ENCODE measurements at places on chromosomes 3 and 15.

DNA sequence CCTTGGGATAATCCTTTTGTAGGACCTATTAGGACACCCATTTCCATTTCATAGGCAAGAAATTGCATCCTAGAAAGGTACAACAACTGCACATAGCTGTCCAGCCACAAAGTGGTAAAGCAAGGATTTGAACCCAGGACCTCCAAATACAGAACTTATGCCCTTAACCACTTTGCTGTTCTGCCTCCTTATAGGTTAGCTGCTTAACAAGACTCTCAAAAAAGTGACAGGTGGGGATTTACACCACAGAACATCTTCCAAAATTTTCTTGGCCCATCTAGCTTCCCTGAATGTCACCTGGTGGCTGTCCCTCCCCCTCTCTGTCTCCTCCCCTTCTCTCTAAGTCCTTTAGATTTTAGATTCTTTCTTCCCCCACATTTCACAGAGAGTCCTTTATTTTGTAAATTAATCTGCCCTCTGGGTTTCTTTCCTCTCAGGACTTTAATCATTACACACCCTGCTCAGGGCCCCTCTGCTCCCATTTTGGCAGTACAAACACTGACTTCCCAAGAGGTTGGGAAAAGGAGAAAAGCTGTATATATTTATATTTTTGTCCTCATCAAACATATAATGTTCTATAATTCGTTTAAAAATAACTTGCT, 120.6 kb downstream of the CPNE4 start:
- no peak for DNase-seq

DNA sequence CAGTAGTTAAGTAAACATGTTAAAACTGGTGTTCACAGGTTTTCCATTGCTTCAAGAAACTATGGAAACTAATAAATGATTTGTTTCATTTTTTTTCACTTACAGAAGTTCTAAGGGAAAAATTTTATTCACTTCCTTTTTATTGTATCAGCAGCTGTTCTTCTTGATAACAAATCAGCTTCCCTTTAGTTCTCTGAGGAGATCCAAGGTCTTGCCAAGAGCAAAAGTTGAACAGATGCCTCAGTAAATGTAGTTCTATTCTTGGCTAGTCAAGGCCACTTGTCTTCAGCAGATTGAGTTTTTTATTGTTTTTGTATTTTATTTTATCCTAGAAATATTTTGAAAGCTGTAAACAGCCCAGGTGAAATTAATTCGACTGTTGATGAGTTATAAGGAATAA, 41.8 kb downstream of the KCNH8 start:
- DNase-seq: no peak

GRCh38 chr3:185204894-185205293, 49.0 kb downstream of the EHHADH start:
- no peak for DNase-seq

- no peak for DNase-seq
Observed at GRCh38 chr3:140199743-140200142, 264.8 kb downstream of the CLSTN2 start.

GRCh38 chr3:158109295-158109803, 540 bp upstream of the RSRC1 start:
- no peak for DNase-seq

- DNase-seq: no peak
Observed at GRCh38 chr3:32592696-32593353, 22.2 kb upstream of the DYNC1LI1 start.

DNA sequence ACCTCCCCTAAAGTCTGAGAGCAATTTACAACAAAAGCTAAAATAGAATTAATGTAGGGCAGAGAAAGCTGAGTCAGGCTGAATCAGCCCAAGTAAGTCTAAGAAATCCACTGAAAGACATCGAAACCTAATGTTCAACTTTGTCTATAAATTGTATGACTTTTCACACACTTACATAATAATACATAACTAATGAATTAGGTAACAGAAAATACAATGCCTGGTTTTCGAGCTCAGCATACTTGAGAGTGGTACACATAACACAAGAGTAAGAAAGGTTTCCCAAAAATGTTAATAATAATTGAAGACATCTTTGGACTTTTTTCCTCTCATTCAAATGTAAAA, 55.3 kb upstream of the VGLL4 start:
- no peak for DNase-seq

DNA sequence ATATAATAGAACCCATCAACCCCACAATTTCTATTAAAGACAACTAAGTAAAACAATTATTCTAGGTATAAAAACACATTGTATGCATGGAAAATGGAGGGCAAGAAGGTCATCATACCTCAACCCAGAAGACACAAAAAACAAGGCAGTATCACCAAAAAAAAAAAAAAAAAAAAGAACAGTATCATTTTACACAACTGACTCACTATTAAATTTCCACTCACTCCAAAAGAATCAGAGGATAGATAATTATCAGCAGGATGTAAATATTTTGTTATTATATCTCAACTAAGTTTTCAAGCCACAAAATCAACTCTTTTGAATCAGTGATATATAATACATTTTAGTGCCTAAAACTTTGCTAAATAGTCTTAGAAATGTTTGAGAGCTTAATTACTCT, 55.0 kb downstream of the CLASP2 start:
- DNase-seq: no peak

DNA sequence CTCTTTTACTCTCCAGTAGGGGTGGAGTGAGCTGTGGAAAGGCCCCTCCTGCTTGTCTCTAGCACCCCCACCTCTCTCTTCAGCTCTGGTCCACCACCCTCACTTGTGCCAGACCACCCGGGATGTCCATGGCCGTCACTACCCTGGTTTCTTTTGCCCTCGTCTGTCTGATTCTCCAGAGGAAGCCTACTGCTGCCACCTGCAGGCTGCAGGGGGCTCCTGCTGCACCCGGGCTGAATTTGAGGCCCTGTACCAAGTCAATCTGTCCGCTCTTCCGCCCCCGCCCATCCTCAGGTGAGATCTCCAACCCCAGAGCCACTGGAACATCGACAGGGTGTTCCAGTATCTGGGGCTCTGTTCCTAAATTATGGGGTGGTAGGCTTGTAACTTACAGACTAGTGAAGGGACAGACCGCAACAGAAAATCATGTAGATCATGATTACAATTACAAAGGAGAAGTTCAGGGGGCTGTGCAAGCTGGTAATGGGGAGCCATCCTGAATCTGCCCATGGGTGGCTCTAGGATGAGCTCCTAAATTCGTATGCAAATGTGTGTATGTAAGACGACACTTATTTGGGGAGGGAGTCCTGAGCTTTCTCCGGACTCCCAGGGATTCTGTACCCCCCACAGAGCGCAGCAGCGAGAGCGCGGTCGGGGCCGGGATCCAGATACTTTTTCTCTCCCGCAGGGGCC, 683 bp upstream of the UNC45A start:
- DNase-seq: peak; percentile 85

GRCh38 chr15:31285772-31286261, 40.8 kb upstream of the KLF13 start:
- DNase-seq: no peak

- no peak for DNase-seq
Observed at GRCh38 chr3:148344521-148344920, 353.2 kb upstream of the AGTR1 start.

- no peak for DNase-seq
Observed at GRCh38 chr3:70020906-70021660, 21.6 kb downstream of the SAMMSON start.

- DNase-seq: no peak
Observed at GRCh38 chr3:71438071-71438685, 145.3 kb downstream of the FOXP1 start.

GRCh38 chr3:181855825-181856224, 144.1 kb downstream of the SOX2 start:
- no peak for DNase-seq

- no peak for DNase-seq
Observed at GRCh38 chr3:167615030-167615429, 38.7 kb downstream of the WDR49 start.

- no peak for DNase-seq
Observed at GRCh38 chr3:93994056-93994455, 14.1 kb downstream of the ARL13B start.

- peak; percentile 90 for DNase-seq
Observed at GRCh38 chr3:114290911-114291901, 2.6 kb upstream of the TIGIT start.

- DNase-seq: no peak
Observed at GRCh38 chr15:77568973-77569728, 63.6 kb downstream of the LINGO1 start.

- DNase-seq: no peak
Observed at GRCh38 chr3:183385698-183386613, 42.5 kb downstream of the MCF2L2 start.

DNA sequence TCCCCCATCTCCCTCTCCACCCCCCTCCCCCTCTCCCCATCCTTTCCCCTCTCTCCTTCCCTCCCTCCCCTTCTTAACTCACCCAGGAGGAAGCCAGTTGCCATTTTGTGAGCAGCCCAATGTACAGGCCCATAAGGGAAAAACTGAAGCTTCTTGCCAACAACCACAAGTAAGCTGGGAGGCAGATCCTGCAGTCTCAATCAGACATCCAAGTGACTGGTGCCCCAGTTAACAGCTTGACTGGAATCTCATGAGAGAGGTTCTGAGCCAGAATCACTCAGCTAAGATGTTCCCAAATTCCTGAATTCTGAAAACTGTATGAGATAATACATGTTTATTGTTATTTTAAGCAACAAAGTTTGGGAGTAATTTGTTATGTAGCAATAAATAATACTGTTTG, 90.7 kb downstream of the C3orf70 start:
- DNase-seq: no peak

DNA sequence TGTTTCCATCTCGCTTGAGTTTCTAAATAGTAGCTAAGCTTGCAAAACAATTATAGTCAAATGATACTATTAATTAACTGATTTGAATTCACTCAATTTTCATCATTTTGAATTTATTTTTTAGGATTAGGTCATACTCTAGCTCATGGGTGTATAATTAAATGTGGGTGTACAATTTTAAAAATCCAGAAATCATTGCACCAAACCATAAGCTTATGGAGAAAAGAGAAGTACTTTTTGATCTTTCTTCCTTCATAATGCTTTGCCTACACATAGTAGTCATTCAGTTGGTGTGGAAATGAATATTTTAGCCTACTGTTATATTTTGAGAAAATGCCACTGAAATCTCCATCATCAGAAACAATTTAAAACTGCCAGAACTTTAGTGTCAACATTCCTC, 175.1 kb downstream of the CD47 start:
- no peak for DNase-seq

- DNase-seq: no peak
Observed at GRCh38 chr15:90750186-90750585, 33.0 kb downstream of the BLM start.

- DNase-seq: no peak
Observed at GRCh38 chr3:58585994-58586393, 8.8 kb upstream of the FAM107A start.

DNA sequence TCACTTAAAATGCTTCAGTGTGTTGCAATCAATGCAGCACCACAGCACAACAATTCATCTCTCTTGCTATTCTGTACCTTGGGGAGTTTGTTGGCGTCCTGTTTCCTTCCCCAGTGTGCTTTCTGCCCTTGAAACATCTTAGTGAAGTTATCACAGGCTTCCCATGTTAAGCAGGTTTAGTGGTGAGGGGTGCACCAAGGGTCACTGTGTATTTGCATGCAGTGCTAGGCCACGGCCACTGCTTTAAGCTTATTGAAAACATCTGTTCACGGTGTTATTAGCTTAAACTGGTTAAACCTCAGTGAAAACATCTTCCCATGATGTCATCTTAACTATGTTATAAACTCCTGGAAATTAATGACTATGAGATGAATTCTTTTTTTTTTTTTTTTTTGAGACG, 217.3 kb upstream of the GOLIM4 start:
- DNase-seq: no peak

- DNase-seq: no peak
Observed at GRCh38 chr3:182121401-182121800, 409.7 kb downstream of the SOX2 start.
